ENCODE measurements at places on chromosomes 6 and 20. TPM values are rescaled to one million over a fixed set of nuclear protein-coding genes. Genes with fewer than 3 reads are reported as not detected.
A peak's percentile ranks its signal among the peaks of the same experiment; 100 is the strongest.

The CD40 gene
- 32.7 TPM for total RNA-seq

The SEL1L2 gene
- not detected for total RNA-seq

DNA sequence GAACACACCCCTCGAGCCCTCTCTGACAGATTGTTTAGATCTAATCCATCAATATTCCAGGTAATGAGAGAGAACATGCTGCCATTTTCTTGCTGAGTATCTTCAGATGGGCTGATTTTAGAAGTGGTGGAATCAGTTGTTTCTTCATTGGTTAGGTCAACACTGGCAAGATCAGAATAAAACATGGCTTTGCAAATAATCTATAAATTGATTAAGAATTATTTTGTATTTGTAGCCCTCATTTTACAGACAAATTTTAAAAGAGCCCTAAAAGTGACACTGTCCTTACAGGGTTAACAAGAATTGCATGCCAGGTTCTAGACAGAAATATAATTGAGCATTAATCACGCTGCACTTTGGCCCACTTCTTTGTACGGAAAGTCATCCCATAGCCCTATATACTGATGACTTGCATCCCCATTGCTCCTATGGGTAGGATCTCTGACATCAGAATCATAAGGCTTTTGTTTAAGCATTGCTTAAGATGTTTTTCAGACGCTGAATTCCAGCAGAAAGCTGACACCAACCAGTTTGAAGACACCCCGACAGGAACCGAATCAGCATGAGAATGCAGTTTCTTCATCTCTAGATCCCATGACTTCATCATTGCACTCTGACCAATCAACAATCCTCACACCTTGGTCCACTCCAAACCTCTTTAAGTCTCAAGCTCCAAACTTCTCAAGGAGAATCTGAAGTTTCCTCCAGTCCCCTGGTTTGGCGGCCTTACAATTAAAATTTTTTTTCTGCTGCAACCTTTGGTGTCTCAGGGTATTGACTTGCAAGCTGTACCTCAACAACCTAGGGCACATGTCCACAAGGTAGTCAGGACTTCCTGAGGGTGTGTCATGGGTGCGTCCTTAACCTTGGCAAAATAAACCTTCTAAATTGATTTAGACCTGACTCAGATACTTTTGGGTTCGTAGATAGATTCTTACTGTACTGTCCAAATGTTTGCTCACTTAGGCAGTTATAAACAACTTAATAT is 7.8 kb downstream of the TDP2 start:
- DNase-seq: no peak

- DNase-seq: no peak
Observed at GRCh38 chr20:53937339-53937741, 133.1 kb downstream of the BCAS1 start.

DNA sequence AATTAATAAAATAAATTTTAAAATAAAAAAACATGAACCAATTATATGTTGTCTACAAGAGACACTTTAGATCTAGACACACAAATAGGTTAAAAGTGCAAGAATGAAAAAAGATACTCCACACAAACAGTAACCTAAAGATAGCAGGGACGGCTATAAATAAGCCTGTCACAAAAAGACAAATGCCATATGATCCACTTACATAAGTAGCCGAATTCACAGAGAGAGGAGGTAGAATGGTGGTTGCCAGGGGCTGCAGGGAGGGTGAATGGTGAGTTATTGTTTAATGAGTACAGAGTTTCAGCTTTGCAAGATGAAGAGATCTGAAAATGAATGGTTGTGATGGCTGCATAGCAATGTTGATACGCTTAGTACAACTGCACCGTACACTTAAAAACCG is 32.7 kb downstream of the KATNA1 start:
- no peak for DNase-seq

DNA sequence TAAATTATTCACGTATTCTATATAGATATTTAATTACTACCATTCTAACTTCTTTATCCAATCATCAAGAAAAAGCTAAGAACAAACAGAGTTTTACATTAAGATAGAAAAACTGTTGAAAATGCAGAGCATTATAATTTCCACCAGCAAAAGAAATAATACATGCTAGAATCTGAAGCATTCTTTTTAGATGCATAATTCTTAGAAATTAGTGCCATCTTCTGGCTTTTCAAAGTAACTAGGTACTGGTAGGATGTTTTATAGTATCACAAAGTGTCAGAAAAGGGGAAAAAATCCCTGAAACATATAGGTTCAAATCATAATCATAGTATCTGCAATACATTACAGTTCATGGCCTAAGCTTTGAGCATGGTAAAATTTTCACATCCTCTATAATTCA is 178.9 kb downstream of the PHF3 start:
- no peak for DNase-seq

DNA sequence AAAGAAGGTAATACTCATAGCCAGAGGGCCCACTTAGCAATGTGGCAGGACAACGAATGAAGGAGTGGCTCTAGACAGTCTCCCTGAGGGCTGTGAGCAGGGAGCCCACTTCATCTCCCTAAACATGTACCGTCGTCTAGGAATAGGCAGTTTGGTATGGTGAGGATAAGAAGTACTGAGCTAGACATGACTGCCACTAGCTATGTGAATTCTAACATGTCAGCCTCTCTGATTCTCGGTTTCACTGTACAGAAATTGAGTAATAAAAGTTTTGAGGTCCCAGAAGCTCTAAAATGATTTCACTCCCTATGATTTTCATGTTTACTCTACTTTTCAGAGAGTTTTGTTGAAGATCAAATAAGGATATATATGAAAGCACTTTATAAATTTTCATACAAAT is 107.1 kb downstream of the AHI1 start:
- DNase-seq: no peak

The FABP7 gene
- not detected for total RNA-seq

DNA sequence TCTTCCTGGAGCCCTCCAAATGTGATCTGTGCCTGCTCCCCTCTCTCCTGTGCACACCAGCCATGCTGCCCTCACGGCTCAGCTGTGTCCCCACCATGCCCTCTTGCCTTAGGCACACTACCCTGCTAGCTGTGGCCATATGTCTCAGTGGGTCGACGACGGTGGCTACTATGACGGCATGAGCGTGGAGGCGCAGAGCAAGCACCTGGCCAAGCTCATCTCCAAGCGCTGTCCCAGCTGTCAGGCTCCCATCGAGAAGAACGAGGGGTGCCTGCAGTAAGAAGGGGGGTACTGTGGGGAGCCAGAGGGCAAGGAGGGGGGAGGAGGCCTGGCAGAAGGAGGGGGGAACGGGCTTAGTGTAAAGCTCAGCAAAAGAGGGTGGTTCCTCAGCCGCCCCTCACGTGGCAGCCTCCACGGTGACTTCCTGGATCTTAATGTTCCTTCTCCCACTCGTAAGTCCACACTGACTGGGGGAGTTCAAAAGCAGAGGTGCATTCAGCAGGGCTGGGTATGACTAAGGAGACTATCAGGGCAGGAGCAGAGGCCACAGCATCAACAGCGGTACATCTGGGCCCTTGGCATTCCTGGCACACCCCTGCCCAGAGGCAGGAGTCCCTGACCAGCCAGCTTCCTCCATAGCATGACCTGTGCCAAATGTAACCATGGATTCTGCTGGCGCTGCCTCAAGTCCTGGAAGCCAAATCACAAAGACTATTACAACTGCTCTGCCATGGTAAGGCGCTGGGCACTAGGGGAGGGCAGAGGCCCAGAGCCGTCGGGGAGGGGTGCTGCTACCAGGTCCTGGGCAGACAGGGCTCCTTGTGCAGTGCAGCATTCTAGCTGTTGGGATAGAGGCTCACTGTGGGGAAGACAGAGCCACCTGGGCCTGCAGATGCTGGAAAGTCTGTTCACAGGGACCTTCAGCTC is 8.0 kb downstream of the DNPH1 start:
- DNase-seq: no peak

- DNase-seq: no peak
Observed at GRCh38 chr6:44660561-44661220, 273.2 kb downstream of the CDC5L start.

- DNase-seq: no peak
Observed at GRCh38 chr20:52433326-52434040, 241.9 kb upstream of the ZFP64 start.

GRCh38 chr6:13336553-13336952 is 8.2 kb upstream of the TBC1D7 start:
- DNase-seq: peak; percentile 75

- DNase-seq: no peak
Observed at GRCh38 chr6:169722362-169723199, 1.7 kb downstream of the PHF10 start.

- DNase-seq: peak; percentile 46
Observed at GRCh38 chr6:43292763-43293318, 5.2 kb upstream of the SLC22A7 start.

The ANKRD66 gene
- not detected for total RNA-seq

- DNase-seq: peak; percentile 95
Observed at GRCh38 chr6:42928986-42929820, at the start of gene CNPY3. Gene CNPY3 (plus strand): TSS chr6:42929480. CDS start chr6:42929571, 91 bp downstream.

DNA sequence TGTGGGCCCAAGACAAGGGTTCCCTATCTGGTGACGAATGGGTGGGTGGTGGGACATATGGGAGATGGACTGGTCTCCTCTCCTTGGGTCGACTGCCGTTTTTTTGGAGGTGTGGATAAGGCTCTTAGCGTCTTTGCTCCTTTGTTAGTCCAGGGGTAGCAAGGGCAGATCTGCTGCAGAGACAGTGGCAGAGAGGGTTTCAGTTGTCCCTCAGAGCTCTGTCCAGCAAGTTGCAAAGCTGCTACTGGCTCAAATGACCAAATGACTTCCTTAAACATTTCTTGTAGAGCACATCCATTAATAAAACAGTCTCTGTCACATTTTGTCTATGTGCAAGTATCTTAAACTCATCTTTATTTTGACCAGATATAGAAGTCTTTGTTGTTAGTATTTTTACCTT is 508.0 kb upstream of the ADGRB3 start:
- DNase-seq: no peak

The UBE2J1 gene
- total RNA-seq: 35.0 TPM

DNA sequence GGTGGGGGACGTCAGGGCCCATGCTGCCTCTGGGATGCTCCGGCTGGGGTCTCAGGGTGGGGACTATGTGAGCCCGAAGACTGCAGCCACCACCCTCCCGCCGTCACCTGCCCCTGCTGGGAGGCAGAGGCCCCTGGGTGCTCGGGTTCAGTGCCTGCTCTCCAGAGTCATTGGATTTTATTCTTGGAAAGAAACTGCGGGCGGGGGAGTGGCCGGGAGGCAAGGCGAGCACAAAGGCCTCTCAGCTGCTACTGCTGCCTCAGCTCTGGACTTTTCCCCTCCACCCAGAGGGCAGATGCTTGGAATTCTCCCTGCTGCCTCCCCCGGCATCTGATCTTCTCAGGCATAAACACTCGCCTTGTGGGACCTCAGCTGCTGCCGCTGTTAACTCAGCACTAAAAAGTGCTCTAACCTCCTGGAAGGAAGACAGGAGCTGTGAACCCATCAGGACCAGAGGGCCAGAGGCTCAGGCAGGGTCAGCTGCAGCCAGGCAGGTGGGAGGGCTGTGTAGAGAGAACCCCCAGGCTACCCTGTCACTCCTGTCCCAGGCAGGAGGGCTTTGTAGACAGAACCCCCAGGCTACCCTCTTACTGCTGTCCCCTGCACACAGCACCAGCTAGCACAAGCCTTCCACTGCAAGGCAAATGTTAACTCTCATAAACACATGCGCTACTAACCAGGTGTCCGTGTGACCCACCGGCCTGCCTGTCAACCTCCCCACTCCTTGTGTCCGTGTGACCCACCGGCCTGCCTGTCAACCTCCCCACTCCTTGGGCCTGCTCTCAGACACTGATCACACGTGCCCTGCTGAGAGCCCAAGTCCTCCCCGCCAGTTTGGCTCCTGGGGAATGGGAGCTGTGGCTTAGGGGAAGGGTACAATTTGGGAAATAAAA is 9.4 kb upstream of the FRMD1 start:
- no peak for DNase-seq

The SNX14 gene
- total RNA-seq: 78.3 TPM

Measured in natural killer cell treated with Interleukin-12 subunit alpha and Interleukin-12 subunit beta and Interleukin-15 and Interleukin-18, amount 100 ng/mL, for 72 hours (primary cell).